ENCODE measurements at places on chromosomes 16 and 17.

- no peak for DNase-seq
Observed at GRCh38 chr16:23826528-23827045, 9.2 kb upstream of the PRKCB start.

DNA sequence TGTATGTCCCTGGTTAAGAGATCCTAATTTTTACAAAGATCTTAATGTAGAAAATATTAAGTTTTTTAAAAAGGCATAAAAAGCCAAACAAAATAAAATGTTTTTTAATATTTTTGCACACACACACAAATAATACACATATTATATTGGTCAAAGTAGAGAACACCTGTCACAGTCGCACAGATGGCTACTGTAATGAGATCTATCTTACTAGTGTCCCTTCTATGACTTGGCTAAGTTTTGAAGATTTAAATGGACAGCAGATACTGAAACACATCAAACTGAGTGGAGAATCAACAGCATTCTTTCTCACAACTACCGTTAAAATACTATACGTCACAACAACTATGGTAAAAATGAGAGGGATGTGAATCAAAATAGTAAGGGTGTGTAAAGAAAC is 83.4 kb downstream of the HELZ start:
- no peak for DNase-seq

GRCh38 chr17:44363613-44364159 is at the start of gene FAM171A2:
TSS of gene FAM171A2 (minus strand) at chr17:44363853. CDS start at chr17:44363714, 139 bp downstream.
- peak; percentile 68 for DNase-seq

DNA sequence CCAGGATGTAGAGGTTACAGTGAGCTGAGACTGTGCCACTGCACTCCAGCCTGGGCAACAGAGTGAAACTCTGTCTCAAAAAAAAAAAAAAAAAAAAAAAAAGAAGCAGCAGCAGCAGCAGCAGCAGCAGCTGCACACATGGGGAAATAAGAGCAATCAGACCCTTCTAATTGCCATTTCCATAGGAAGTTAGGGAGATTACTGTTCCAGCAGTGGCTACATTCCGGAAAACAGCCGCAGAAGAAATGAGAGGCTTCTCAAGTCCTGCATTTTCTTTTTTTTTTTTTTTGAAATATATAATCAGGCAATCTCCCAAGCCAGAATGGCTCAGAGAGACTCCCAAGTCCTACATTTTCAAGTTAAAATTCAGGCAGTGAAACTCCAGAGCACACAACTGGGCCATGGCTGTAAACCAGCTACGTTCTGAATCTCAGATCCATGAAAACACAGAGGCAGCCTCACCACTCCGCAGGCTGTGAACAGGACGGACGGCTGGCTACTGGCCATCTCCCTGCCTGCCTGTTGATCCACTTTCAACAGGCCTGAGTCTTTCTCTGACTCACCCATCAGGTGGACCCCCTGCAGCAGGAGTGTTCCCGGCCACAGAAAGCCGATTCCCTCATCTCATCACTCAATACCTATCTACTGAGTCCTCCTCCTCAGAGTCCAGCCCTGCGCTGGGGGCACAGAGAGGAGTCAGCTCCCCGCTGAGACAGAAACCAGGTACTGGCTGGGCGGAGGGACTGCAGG is 15.0 kb downstream of the TRPV1 start:
- no peak for DNase-seq

DNA sequence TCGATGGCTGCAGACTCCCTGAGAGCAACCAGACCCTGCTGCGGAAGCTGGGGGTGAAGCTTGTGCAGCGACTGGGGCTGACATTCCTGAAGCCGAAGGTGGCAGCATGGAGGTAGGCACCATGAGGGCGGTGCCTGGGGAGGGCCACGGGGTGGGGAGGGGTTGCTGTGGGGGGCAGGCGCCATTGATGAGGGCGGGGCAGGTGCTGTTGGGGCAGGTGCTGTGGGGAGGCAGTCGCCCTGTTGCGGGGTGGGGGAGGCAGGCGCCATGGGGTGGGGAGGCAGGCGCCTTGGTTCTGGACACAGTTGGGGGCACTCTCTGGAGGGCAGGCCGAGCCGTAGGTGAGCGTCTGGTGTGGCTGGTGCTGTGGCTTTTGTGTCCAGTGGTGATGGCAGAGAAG is 38.9 kb downstream of the ZNF750 start:
- DNase-seq = no peak

DNA sequence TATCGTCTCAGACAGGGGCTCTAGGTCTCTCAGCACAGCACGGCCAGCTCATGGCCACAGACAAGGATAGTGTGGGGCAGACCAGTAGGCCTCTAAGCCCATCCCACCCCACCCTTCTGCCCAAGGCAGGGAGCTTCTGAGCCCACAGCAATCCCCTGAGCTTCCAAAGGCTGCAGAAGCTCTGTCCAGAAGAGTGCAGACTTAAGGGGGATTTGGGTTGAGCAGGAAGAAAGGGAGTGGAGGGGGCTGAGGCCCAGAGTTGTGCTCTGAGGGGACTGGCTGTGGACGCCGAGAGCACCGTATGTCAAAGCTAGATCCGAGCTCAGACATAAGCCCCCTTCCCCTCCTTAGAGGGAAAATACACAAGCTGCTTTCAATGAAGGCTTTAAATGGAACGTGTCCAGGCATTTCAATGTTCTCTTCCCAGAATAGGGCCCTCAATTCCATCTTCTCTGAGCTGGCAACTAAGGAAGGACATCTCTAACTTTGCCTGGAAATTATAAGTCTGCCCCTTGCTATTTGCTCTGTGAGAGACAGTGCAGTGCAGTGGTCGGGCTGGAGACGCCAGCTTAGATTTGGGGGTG is 116.4 kb upstream of the RPL38 start:
- no peak for DNase-seq

DNA sequence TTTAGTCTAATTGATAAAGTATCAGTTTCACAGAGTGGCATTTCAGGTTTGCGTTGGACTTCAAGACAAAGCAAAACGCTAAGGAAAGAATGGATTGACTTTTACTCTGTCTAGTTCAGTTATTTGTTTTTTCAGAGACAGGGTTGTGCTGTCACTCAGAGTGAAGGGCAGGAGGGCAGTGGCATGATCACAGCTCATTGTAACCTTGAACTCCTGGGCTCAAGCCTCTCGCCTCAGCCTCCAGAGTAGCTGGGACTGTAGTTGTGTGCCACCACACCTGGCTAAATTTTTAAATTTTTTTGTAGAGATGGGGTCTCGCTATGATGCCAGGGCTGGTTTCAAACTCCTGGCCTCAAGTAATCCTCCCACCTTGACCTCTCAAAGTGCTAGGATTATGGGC is 86.4 kb downstream of the CACNG1 start:
- DNase-seq = no peak

DNA sequence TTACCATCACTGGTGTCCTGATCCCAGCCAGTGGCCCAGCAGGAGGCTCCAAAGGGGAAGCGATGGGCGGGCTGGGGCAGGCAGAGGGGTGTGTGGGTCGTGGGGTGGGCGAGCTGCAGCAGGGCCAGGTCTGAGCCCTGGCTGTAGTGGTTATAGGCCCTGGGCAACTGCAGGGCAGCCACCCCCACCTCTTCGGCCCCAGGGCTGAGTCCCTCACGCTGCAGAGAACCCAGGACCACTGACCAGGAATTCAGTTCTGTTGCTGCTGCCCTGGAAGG is 2.2 kb downstream of the PRSS53 start:
- DNase-seq = no peak

DNA sequence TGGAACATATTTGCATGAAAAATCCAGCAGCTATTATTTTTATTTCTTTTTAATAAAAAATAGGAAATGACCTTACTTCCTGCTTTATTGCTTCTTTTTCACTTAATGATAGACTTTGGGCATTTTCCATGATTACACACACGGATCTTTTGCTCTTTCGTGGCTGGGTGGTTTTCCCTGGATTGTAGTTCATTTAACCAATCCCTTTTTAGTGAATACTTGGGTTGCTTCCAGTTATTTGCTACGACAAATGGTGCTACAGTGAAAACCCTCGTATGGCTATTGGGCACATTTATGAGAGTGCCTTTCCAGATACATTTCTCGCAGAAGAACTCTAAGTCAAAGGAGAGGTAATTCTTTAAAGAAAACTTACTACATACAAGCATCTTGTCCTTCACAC is 38.6 kb downstream of the FOXL1 start:
- DNase-seq = no peak

- no peak for DNase-seq
Observed at GRCh38 chr17:82751171-82751570, 694 bp upstream of the TBCD start.

DNA sequence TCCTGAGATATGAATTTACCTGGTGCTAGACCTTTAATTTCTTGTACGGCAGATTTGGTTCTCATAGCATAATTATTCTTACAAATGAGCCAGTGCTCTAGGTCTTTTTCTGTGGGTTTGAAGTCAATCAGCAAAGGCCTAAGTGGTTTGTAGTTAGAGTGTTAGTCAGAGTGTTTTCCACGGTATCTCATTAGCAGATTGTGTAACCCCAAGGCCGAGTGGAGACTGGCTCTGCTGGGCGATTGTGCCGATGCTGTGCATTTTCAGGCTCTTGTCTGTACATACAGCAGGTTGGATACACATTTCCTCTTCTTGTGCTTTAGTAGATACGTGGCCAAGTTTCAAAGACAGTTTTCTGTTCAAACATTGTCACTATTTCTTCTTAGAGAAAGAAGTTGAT is 78.6 kb upstream of the CA10 start:
- DNase-seq = no peak

GRCh38 chr17:44137891-44138709 is 3.6 kb upstream of the HROB start:
- DNase-seq = no peak

DNA sequence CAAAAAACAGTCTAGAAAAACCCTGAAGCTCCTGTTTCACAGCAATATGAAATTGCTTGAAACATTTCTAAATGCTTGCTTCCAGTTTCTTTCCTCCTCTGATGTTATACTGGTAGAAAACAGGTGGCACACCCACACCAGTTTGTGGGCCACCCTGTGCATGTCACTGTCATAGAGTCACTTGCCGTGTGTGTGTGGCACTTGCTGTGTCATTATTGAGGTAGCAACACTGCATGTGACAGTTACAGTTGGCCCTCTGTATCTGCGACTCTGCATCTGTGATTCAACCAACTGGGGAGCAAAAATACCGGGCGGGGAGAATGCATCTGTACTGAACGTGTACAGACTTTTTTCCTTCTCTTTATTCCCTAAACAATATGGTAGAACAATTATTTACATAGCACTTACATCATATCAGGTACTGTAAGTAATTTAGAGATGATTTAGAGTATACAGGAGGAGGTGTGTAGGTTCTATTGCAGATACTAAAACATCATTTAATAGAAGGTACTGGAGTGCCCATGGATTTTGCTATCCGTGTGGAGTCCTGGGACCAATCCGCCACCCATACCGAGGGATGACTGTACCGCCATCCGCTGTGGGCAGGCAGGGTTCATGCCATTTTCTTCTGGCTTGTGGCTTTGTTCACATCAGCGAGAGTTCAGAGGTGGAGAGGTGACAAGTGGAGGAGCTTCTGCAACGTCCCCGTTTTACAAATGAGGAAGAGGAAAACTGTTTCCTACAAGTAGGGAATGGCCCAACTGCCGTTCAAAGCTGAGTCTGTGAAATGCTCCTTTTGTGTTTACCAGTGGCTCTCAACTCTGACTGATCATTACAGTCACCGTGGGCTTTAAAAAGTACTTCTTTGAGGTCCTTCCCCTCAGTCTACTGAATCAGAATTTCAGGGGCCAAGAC is 373.7 kb downstream of the SNX29 start:
- DNase-seq = no peak

DNA sequence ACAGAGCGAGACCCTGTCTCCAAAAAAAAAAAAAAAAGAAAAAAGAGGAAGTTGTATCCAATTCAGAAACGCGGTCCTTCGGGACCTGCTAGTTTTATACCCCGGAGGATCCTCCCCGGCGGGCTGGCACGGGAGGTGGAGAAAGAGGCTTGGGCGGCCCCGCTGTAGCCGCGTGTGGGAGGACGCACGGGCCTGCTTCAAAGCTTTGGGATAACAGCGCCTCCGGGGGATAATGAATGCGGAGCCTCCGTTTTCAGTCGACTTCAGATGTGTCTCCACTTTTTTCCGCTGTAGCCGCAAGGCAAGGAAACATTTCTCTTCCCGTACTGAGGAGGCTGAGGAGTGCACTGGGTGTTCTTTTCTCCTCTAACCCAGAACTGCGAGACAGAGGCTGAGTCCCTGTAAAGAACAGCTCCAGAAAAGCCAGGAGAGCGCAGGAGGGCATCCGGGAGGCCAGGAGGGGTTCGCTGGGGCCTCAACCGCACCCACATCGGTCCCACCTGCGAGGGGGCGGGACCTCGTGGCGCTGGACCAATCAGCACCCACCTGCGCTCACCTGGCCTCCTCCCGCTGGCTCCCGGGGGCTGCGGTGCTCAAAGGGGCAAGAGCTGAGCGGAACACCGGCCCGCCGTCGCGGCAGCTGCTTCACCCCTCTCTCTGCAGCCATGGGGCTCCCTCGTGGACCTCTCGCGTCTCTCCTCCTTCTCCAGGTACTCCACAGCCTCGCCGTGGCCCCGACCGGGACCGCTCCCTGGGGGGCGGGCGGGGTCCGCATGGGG is at the start of gene CDH3:
Gene CDH3, plus strand, starts transcription at position 596 of the 779 bp plus-strand sequence. Its CDS starts 70 bp downstream, at position 666.
- DNase-seq = no peak

GRCh38 chr17:81884520-81884919 is 6.9 kb downstream of the ALYREF start:
- no peak for DNase-seq

GRCh38 chr16:89831810-89832328 is 3.6 kb downstream of the SPIRE2 start:
- DNase-seq = no peak

DNA sequence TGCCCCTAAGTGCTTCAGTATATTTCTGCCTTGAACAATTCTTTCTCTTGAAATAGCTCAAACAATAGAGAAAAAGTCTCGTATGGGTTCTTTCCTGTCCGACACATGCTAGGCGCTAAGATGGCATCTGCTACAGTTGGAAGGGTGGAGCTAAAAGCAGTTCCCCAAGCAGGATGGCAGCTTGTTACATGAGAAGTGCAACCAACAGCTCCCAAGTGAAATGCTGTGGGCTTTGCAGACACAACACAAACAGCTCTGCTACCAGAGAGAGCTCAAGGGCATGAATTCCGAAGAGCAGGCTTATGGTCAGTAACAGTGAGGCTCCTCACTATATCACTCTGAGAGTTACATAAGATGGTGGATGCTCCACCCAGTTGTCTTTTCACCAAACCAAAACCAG is 83.8 kb downstream of the VPS53 start:
- DNase-seq = no peak

GRCh38 chr17:81991684-81992305 is 14.4 kb downstream of the ASPSCR1 start:
- DNase-seq = no peak

- no peak for DNase-seq
Observed at GRCh38 chr17:77248216-77249114, 107.7 kb downstream of the SEC14L1 start.

- DNase-seq = no peak
Observed at GRCh38 chr17:73872816-73873215, 228.6 kb upstream of the SDK2 start.

GRCh38 chr17:31653691-31654090 is 205.4 kb downstream of the COPRS start:
- DNase-seq = no peak

Measured in T-helper 9 cell (primary cell).